A549 (cell line): ENCODE measurements at places on chromosomes 11 and 22. TPM values are rescaled to one million over a fixed set of nuclear protein-coding genes. Genes with fewer than 3 reads are reported as not detected.

DNA sequence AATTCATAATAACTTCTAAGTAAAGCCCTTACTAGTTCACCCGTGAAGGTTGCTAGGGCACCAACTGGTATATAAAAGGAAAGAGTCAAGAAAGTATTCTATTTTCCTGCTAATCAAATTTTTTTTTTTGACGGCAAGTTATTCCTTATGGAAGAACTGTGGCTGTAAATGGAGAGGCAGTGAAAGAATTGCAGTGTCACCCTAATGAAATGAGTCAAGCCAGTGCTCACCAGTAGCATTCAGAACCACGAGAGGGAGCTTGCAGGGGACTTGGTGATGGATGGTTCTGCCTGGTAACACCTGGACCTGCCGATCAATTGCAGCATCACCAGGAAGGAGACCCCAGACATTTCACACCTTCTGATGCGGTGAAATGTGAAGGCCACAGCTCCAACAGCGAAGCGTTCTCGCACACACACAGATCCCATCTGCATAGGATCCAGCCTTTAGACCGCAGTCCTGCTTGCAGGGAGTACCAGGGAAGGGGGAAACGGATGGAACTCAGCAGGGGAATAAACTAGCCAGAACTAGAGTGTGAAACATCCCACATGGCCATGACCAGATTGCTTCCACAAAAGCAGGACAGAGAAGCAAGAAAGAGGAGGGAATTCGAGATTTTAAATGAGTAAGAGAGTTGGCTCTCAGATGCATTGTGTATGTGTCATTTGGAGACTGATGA lies 326.2 kb downstream of the TBC1D22A start:
- DNase-seq, result no peak

DNA sequence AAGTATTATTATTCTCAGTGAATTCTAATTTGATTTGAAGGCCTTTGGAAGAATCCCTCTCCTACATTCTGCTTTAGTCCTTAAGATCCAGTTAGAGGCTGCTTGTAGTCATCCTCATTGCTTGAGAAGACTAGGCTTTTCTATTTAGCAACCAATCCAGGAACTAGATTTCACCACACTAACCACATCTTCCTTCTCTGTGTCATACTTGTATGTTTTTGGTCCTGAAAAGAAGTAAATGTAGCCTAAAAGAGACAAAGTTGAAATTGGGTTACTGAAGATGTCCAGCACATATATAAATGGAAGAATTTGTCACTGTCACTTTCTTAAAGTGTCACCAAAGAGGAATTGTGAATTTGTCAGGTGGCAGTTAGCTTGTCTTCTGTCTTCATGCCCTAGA lies 46.6 kb upstream of the MMP7 start:
- DNase-seq, result no peak

Gene FIBIN
- polyA plus RNA-seq, result not detected in 3 replicates

DNA sequence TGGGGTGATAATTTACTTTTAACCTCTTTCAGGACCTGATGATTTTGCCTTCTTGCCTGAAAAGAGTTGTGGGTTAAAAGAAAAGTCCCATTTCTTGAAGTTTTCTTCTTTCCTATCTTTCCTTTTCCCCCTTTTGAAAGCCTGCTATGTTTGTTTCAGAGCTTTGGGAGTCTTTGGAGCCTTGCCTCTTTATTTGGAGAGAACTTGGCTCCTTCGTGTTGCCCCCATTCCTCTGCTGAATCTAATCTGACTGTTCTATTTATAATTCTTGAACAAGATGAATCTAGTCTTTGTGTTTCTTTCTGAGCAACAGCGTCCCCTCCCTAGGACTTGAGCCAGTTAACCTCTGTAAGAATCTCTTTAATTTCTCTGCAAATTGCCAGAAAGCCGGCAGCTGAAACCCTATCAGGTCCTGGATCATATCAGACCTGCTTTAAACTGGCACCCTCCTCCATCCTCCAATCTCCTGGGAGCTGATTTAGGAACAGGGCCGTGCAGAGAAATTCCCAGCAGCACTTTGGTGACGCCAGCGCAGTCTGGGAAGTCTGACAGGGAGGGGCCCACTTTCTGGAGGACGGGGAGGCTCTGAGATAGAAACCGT lies 289.1 kb upstream of the SORL1-AS1 start:
- DNase-seq, result no peak

- no peak for DNase-seq
Observed at GRCh38 chr11:64360448-64360921, 1.5 kb downstream of the RPS6KA4 start.

Gene RIBC2
- 2.4 to 3.8 TPM (median 3.6 TPM) in 3 replicates for polyA plus RNA-seq

DNA sequence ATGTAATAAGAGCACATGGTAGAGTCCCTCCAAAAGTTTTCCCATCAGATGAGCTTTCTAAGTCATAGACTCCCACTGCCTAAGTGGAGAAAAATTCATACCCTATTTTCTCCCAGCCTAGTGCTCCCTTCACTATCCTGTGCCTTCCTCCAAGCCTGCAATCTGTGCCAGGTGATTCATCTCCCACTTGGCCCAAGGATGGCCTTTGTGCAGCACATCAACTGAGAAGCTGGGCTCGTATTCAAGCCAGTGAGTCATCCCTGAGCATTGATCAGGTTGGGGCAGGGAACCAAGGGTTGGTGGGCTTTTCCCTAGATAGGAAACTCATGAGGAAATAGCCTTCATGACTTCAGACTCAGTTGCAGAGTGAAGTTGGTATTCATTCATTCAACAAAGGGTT lies 64.6 kb downstream of the PANX1 start:
- DNase-seq, result peak; percentile 13

GRCh38 chr11:61961570-61962212 lies 5.7 kb downstream of the FTH1 start:
- DNase-seq, result peak; percentile 41

DNA sequence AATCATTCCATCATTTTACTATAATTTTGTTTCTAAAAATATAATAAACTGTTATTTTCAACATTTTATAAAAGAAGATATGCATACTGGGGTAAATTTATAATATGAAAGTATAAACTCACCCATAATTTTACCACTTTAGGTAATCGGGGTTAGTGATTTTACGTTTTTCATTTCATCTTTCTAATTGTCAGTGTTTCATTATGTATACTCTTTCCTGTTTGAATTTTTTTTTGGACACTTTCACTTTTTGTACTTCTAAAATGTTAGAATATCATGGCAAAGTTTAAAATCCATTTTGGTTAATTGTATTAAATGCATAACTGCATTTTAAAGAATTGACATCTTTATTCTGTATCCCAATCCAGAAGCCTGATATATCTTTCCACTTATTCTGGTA lies 115.8 kb downstream of the METTL15 start:
- DNase-seq, result no peak

DNA sequence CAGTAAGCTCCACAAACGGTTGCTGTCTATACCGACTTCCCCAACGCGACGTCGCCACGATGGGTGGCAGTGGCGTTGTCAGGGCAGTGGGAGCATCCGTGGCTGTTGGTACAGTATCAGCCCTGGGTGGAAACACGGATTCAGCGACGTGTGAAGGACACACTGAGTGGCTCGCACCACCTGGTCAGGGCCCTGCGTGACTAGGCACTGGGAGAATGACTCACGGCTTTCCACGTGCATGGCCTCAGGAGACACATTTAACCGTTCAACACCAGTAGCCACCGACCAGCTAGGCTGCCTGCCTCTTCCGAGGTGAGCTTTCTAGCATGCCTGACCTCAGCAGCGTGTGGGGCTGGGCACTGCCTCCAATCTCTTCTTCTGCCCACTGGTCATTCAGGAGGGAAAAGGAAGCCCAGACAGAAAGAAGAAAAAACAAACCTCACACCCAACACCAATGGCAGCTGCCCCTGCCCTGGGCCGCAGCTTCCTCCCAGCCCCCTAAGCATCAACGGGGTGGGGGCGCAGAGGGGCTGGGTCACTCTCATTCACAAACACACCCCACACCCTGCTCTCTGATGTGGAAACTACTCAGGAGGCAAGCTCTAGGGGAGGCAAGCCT lies 59.0 kb downstream of the MYH9 start:
- DNase-seq, result peak; percentile 14

DNA sequence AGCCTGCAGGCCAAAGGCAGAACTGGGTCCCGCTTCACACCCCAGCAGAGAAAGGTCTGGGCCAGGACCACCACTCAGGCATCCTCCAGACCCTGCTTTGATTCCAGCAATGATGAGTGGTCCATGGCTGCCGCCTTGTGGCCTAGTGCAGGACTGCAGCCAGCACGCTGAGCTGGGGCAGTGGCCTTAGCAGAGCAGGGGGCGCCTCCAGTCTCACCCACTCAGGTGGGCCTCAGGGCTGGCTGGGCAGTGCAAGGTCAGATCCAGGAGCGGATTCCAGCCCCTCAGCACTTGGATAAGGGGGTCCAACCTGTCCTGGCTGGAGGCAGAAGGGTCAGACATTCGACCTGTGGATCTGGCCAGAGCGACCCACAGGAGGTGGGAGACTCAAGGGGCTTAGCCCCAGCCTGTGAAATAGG lies 9.6 kb upstream of the PDE2A start:
- peak; percentile 42 for DNase-seq
